ENCODE measurements at places on chromosomes 3 and 15.

GRCh38 chr3:117630885-117631284, 921.3 kb downstream of the TUSC7 start:
- no peak for DNase-seq

DNA sequence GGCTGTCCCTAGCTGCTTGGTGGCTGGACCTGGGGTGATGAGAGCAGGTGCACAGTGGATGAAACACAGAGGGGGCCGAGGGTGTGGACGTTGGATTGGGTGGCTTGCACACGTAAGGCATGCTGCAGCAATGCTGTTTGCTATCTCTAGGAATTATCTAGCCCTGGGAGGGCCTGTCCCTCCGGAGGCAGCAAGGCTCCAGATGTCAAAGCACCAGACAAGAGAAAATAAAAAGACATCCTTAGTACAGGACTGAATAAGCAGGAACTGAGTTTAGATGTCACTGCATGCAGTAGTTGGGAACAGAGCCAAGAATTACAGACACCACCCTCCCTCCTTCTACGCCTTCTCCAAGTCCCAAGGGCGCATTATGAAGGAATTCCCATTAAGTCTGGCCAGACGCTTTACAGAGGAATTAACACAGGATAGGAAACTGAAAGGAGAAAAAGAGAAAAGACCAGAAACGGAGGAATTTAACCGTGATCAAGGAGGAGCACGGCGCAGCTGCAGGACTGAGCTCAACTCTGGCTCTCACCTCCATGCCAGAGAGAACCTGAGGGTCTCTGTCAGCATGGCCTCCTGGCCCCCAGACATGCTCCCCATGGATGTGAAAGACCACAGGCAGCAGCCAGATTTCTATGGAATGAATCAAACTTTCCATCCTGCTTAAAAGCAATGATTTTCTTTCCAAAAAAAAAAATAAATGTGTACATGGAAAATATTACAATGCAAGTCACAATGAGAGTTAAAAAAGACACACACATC, 13.8 kb downstream of the ATP10A start:
- no peak for DNase-seq

DNA sequence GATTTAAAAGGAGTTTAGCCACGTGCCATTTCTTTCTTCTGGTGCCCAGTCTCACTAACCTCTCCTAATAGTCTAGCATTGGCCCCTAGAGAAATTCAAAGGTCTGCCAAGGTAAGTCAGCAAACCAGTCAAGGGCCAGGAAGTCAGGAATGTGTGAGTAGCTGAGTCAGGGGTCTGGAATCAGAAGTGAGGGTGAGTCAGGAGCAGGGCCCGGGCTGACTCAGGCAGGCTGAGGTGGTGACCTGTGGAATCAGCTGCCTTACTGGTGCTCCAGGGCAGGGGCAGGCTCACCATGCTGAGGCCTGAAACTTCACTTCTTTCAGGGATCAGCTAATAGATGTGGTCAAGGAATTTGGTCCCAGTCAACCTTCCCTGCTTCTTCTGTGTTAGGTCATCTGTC, 105.8 kb upstream of the MYZAP start:
- no peak for DNase-seq

DNA sequence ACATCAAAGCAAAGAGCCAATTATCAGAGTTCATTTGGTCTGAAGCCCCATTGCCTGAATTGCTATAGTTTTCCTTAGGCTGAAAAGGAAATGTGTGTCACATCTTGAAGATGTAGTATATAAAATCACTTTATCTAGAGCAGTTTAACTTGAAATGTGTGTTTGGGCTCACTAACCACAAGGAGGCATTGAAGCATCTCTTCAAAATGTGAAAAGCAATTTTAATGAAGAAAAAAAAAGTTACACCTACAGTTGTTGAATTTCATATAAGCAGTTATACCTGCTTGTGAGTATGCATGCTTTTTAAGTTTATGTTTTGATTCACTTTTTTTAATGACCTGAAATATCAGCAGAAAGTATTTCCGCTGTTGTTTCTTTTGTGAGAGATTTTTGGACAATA, 129.3 kb downstream of the IQCH start:
- no peak for DNase-seq

DNA sequence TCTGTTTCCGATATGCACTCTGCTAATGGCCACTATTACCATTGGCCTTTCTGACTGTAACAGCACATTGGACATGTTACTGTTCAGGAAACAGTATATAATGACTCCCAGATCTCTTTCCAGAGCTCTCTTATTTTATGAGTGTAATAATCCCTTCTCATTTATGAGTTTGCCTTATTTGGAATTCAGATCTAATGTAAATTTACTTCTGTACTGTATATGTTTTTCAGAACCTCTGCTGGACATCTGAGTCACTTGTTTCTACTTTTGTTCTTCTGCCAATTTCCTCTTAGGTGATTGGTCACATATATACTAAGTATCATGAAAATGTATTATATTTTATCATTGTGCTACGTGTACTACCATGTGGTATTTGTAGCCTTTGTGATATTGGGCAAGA, 30.5 kb downstream of the RSRC1 start:
- no peak for DNase-seq

Measured in HuH-7 (cell line).